ENCODE measurements at places on chromosomes 2 and 18.
A peak's percentile ranks its signal among the peaks of the same experiment; 100 is the strongest.

DNA sequence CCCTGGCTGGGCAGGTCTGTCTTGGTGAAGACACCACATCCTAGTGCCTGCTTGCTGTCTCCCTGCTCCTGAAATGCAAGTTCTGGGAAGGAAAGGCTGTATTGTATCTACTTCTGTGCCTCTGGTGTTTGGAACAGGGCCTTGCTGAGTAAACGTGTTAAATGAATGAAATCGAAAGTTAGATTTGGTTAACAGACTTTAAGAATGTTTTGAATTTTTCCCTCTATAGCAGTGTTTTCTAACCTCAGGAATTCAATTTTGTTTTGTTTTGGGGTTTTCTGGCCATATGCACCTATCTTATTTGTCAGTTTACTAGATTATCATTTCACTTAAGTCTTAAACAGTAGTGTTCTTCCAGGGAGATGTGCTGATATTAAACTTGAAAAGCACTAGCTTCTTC is 20.7 kb downstream of the FARP2 start:
- no peak for DNase-seq

DNA sequence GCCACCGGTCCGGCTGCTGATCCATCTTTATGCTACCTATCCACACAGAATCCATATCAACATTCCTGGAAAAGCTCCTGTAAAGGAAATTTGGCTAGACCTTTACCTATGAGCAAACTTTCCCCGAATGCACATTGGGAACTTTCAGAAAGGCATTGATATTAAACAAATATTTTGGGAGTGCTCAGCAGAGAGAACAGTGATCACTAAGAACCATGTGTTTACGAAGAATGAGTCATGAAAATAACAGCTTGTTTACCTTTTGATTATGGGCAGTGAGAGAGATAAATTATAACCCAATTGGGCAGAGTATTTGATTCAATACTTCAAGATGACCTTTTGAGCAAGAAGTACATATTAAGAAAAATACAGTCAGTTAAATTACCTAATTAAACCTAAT is 189.7 kb upstream of the CDH2 start:
- DNase-seq = no peak

DNA sequence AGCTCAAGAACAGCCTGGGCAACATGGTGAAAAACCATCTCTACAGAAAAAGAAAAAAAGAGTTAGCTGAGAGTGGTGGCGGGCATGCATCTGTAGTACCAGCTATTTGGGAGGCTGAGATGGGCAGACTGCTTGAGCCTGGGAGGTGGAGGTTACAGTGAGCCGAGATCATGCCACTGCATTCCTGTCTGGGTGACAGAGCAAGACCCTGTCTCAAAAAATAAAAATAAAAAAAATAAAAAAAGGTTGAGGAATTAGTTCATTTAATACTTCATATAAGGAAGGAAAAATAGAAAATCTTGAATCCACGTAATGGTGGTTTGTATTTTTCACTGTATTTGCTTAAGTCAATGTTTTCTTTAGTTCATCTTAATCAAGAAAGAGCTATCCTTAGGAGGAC is 241.7 kb downstream of the TGIF1 start:
- DNase-seq = no peak

DNA sequence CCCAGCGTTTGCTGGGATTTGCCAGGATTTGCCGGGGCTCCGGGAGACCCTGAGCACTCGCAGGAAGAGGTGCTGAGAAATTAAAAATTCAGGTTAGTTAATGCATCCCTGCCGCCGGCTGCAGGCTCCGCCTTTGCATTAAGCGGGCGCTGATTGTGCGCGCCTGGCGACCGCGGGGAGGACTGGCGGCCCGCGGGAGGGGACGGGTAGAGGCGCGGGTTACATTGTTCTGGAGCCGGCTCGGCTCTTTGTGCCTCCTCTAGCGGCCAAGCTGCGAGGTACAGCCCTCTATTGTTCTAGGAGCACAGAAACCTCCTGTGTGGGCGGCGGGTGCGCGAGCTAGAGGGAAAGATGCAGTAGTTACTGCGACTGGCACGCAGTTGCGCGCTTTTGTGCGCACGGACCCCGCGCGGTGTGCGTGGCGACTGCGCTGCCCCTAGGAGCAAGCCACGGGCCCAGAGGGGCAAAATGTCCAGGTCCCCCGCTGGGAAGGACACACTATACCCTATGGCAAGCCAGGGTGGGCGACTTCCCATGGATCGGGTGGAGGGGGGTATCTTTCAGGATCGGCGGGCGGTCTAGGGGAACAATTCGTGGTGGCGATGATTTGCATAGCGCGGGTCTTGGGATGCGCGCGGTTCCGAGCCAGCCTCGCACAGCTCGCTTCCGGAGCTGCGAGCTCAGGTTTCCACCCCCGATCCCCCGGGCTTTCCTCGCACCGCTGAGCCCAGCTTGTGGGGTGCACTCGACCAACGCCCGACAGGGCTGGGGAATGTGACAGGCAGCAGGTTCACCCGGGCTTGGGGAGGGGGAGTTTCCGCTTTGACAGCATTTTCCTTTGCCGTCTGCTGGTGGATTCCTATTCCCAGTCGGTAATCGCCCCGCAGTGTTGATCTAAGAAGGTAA is 2.8 kb downstream of the ONECUT2 start:
- peak; percentile 77 for DNase-seq

- DNase-seq = no peak
Measured at GRCh38 chr2:197205585-197206215, 104.9 kb downstream of the ANKRD44 start.

DNA sequence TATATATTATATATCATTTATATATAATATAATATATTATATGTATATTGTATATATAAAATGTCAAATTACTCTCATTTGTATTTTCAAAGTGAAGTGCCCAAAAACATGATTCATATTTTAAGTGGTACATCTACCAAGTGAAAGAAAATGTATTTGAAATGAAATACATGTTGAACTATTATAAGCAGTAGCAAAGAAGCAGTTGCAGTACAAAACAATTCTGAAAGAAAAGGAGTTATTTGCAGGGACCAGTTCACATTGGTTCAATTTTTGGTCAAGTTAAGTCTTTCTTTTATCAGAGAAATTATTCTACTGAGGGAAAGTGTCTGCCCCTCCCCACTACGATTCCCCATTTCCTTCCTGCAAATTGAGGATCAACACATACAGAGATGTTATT is 51.9 kb downstream of the APLF start:
- no peak for DNase-seq

GRCh38 chr18:48454261-48454757 is 45.1 kb upstream of the ZBTB7C start:
- no peak for DNase-seq

DNA sequence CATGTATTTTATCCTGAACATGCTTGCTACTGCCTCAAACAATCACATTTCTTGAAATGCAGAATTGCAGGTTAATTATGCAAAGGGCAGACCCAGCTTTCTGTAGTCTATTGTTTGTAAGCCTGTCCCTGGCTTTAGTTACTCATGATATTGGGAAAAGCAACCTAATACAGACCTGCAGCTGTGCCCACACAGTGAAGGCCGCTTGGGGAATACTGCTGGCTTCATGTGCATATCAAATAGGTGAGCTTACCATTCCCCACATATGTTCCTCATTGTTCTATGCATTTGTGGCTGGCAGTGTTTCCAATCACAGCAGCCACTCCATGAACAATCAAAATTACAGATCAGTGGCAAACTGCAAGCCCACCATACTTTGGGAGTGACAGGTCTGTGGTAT is 186.3 kb downstream of the TMEM163 start:
- DNase-seq = no peak

DNA sequence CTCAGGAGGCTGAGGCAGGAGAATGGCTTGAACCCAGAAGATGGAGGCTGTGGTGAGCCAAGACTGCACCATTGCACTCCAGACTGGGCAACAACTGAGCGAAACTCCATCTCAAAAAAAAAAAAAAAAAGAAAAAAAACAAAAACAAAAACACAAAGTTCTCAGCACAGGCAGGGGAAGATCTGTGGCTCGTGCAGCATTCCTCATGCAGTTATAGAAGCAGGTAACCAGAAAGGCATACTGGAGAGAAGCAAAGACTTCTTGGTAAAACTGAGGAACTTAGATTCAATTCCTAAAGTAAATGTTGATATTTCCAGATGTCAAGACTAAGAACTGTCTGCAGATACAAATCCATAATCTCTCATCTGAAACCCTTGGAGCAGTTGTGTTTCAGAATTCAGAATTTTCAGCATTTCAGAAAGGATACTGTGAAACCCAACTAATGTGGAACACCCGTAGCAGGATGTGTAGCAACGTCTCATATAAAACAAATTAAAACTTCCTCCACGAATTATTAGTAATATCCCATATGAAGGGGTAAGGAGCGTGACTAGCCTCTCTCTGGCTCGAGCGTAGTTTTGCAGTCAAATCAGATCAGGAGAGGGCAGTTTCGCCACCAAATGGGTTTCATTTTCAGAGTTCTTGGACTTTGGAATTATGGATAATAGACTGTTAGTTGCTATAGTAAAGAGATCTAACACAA is 13.2 kb upstream of the SLC25A52 start:
- no peak for DNase-seq

- no peak for DNase-seq
Measured at GRCh38 chr2:127421871-127422558, 3.8 kb downstream of the PROC start.

DNA sequence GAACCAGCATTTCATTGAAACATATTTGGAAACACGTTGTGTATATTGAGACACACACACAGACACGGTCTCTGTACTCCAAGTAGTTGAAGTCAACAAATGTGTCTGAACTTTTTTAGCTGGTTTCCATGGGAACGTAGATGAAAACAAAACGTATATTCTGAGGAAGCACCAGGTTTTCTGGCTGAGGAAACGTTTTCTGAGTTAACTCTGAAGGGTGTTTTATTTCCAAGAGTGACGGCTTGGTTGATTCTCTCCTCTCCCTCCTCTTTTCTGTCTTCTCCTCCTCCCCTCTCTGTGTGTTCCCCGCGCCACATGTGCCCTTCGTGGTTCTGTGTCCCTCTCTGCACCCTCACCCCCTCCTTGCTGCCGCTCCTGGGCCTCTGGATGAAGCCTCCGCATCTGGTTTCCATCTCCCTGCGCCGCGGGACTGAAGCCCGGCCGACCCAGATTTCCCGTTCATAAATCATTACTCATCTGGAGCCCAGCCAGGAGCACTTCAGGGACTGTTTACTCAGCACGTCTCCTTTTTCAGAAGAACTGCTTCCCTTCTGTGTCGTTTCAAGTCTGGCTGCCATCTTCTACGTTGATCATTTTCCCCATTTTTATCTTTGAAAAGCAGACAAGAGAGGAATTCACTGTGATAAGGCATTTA is 122.7 kb downstream of the COL6A3 start:
- peak; percentile 100 for DNase-seq

DNA sequence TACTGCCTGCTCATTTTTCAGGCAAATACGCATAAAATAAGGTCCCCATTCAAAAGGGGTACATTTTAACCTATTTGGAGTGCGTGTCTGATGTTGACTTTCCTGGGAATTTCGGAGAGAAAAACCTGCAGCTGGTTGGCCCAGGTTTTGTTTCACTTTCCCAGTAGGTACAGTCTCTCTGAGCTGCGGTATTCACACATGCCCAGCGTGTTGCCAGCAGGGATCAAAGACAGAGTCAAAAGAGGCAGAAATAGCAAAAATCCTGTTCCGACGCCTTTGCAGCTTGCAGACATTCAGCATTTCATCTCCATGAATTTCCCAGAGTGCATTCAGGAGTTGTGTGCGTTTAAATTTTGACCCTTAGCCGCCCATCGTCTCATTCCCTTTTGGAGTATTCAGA is 855.4 kb upstream of the CELF4 start:
- DNase-seq = no peak

GRCh38 chr2:242063436-242063835 is 193.9 kb downstream of the RTP5 start:
- DNase-seq = no peak

GRCh38 chr2:234670052-234670451 is 173.2 kb upstream of the ARL4C start:
- peak; percentile 69 for DNase-seq

GRCh38 chr2:43075811-43076585 is 150.4 kb downstream of the ZFP36L2 start:
- peak; percentile 66 for DNase-seq

GRCh38 chr2:100683231-100683630 is 120.4 kb downstream of the PDCL3 start:
- no peak for DNase-seq

DNA sequence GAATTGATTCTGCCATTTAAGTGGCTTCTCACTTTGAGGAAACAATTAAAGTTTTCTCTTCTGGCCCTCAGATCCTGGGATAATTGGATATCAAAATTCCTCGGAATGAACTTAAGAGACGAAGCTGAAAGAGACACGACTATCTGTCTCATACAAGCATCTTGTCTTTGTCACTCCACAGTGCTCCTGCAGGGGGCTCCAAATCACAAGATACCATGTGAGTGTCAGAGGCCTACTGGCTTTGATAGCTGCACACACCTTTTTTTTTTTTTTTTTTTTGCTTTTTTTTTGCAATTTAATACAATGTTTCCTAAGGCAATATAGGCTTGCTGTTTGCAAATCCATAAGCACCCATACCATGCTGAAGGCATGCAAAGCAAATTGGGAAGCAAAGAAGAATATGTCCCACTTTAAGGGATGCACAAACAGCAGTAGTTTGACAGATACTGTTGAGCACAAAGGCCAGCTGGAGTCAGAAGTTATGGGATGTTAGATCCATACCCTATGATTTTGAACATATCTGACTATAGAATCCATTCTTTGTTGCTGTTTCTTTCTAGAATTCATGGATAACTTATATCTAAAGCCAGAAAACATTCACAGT is 109.0 kb upstream of the CBLN2 start:
- peak; percentile 42 for DNase-seq

- peak; percentile 34 for DNase-seq
Measured at GRCh38 chr2:189444322-189444721, 3.0 kb downstream of the WDR75 start.

DNA sequence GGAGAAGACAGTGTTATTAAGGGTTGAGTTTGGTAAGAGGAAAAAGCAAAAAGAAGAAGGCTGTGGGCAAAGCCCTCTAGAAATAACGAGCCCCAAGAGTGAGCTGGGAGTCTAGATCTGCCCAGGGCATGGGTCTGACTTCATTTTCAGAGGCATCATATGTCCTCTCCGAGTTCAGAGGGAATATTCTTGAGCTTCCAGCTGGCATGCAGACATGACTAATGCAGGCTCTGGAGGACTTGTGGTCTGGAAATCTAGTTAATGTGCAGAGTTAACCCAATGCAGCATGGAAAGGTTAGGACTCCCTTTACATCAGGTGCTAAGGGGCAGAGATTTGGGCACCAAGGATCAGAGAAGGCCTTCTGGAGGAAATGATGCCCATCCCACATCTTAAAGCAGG is 7.3 kb downstream of the ACMSD start:
- DNase-seq = peak; percentile 65
